ENCODE measurements at places on chromosomes 3 and 15.

- DNase-seq: no peak
Measured at GRCh38 chr15:47397655-47398054, 319.6 kb upstream of the SEMA6D start.

GRCh38 chr3:112900113-112900512 lies 53.4 kb upstream of the CD200R1L start:
- DNase-seq: no peak

DNA sequence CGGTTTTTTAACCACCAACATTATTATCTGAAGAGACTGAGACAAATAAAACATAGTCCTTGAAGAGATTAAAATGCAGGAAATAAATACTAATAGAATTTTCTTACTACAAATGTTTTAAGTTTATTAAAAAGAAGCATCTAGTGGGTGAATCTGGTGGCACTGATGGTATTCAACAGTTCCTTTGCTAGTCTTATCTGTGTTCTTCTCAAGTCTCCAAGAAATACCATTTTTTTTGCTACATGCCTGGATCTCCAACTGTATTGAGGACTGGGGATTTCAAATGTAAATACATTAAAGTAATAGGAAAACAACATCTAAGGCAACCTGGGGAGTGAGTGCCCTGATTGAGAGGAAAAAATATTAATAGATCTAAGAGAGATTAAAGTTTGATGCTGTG lies 21.9 kb downstream of the THOC7 start:
- no peak for DNase-seq

DNA sequence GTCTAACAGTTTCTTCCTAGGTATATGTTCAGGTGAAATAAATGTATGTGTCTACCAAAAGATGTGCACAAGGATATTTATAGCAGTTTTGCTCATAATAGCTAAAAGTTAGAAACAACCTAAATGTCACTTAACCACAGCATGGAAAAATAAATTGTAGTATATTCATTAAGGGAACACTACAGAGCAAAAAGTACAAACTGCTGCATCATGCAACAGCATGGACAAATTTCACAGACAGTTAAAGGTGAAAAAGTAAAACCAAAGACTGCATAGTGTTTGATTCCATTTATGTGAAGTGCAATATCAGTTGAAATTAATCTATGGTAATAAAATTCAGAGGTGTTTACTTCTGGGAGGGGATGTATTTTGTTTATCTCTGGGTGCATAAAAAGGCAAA lies 62.5 kb downstream of the FBXL2 start:
- no peak for DNase-seq

- DNase-seq: no peak
Measured at GRCh38 chr15:79608066-79608864, 176.1 kb downstream of the MINAR1 start.

- no peak for DNase-seq
Measured at GRCh38 chr15:32852771-32853170, 135.0 kb downstream of the GREM1 start.

All from HS-5 (cell line).